ENCODE measurements at places on chromosomes 3 and 15.

DNA sequence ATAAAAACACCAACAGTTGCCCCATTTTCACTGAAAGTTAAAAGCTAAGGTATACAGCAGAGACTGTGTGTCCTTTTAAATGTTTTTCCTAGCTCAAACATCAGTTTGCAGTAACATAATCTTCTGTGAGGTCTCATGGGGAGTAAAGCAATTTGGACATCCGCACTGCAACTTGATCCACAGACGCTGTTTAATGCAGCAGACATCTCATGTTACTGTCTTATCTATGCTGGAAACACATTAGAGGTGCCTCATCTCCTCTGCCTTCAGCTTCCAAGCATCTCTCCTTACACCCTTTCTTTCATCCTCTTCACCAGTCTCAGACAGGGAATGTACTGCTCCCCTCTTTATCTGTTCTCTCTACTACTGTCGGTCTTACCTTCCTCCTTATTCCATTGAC, 53.7 kb upstream of the ATP11B start:
- no peak for DNase-seq

DNA sequence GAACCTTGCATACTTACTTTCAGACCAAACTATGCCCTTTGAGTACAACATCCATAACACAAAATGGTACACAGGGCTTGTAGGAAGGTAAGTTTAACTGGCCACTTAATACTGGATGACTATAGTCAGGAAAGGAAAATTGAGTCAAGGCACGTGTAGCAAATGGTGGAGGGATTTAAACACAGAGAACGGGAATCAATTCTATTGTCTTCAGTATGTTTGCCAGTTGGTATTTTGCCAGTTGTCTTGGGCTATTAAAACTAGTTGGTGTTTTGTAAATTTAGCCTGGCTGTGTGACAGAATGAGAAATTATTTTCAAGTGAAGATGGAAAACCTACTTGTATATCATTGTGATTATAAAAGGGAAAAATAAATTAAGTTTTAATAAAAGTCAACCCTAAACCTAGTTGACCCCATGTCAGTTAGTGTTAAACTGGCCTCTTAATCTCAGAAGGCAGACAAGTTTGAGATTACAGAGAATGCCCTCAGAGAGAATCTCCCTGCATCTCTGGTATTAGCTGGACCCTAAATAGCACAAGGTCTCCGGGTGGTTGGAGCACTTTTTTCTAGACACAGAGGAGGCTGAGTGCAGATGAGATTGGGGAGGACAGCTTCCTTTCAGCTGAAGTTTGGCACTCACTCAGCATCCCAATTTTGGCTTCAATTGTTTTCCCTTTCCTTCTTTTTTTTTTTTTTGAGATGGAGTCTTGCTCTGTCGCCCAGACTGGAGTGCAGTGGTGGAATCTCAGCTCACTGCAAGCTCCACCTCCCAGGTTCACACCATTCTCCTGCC, 91.2 kb downstream of the MB21D2 start:
- DNase-seq, result no peak

- DNase-seq, result no peak
These were observed 3.3 kb downstream of the RYR3 start for GRCh38 chr15:33314069-33314468.

- DNase-seq, result no peak
These were observed 39.2 kb downstream of the SEMA3G start for GRCh38 chr3:52405601-52406110.

DNA sequence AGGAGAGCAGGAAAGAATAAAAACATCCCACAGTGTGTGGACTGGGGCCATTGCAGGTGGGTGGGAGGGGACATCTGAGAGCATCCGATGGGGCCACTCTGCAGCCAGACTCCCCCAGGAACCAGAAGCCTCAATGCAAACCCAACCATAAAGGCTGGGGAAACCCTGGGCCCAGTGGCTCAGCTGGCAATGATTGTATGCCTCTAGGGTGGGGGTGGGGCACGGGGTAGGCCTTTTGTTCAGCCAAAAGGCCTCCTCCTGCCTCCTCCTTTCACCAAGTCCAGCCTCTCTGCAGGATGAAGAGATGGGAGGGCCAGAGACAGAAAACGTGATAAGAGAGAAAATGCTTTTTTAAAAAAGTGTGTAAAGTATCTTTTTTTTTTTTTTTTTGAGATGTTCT, 45.5 kb upstream of the HERC1 start:
- no peak for DNase-seq

DNA sequence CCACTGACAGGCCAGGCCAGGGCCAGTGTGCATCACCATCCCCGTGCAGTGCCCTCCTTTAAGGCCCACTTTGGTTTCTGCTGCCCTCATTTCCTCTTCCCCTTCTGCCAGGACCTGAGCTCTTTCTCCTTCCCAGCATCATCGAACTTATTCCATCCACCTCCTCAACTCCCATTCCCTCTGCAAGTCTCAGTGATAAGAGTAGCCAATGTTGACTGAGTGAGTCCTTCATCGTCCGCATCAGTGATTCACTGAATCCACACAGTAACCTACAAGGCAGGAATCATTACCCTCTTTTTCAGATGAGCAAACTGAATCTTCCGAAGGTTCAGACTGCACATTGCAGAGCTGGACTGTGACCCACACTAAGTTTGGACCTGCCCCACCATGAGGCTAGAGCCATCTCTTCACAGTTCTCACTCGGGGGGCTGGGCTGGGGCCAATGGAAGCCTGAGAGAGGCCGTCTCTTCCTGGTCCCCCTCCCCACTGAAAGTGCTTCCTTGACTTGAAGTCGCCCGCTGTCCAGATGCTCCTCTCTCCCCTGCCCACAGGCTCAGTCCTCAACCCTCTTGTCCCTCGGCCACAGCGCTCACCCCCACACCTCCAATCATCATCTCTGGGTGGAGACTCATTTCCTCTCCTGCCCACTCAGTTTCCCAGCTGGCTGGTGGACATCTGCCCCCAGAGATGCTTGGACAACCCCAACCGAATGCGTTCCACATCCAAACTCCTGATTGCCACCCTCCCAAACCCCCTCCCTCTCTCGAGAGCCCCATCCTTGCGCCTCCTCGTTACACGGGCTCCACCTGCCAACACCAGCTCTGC, 15.2 kb upstream of the ANPEP start:
- no peak for DNase-seq

DNA sequence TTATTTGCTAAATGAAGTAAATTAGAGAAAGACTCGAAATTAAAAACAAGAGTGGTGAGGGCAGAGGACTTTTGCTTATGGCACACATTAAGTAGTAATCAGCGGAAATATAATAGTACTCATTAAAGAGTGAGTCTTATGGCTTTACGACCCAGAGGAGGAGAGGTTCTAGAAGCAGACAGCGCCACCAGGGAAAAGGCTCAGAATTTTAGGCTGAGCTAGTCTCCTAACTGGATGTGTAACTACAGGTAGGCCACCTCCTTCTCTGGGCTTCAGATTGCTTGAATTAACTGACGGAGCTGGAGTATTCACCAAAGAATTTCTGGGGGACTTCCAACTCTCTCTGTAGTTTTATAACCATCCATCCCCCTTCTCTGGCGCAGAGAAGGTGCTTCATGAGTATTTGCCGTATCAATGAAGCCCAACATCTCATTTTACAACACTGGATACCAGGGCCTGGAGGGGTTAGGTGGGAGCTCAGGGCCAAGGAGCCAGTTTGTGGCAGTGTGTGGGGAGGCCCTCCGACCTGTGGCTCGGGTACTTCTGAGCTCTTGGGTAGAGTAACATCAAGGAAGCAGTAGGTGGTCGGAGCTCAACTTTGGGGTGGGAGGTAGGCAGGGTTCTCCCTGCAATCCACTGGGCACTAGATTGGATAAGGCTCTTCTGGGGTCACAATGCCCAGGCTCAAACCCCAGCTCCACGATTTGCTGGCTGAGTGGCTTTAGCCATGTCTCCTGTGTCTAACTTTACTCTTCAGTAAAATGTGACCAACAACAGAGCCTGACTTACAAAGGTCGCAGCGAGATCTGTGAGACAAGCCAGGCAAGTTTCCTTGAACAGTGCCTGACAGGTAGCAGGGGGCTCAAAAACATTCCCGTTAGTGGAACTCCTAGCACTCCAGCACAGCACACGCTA, 1.1 kb downstream of the CHCHD4 start:
- no peak for DNase-seq

DNA sequence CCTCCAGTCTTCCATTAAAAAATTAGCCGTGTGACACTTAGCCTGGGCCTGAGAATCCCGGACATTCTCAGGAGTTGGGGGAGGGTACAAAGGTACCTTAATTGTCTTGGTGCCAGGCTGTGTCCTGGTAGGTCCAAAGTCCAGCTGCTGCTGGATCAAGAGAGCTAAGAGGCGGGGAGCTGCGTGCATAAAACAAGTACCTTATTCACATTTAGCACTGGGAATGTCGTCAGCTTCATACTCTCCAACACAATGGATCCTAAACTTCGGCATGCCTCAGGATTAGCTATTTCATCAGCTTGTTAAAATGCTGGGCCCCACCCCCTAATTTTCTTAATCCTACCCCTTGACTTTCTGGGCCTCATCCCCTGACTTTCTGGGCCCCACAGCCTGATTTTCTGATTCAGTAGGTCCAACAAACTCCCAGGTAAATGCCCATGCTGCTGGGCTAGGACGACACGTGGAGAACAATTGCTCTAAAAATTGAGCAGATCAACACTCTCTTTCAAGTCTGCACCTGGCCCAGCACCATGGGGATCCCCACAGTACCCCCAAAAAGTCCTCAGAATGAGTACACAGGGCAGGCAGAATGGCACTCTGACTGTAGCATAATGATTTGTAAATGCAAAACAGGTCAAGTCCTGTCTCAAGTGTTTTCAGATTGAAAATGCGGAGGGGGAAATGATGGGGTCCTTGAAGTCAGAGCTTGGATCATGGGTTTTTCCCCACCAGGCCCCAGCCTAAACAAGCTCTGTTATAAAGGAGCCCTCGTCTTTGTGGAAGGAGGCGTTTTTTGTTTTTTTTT, 5.6 kb upstream of the AEN start:
- DNase-seq, result no peak

GRCh38 chr3:186997061-186997460, 66.7 kb downstream of the ST6GAL1 start:
- DNase-seq, result no peak

- no peak for DNase-seq
These were observed 235.9 kb upstream of the CTDSPL start for GRCh38 chr3:37625690-37626360.

DNA sequence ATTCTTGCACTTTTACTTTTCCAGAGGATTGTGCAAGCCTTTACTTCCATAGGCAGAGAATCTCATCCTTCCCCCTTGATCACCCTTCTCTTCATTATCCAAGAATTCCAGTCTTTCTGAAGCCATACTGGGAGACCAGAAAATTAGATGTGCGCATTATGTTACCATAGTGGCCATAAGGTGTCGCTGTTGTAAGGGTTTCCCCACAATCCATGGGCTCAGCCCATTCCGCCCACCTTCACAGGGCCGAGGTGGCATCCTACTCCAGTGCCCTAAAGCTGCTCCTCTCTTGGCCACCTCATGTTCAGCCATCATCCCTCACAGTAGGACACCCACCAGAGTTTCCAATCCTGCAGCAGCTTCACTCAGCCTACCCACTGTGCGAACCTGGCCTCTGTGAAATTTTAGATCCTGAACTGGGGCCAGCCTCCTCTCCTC, 35.0 kb downstream of the CTSH start:
- DNase-seq, result peak; percentile 2

GRCh38 chr15:100493213-100493612, 35.5 kb downstream of the CERS3 start:
- no peak for DNase-seq

DNA sequence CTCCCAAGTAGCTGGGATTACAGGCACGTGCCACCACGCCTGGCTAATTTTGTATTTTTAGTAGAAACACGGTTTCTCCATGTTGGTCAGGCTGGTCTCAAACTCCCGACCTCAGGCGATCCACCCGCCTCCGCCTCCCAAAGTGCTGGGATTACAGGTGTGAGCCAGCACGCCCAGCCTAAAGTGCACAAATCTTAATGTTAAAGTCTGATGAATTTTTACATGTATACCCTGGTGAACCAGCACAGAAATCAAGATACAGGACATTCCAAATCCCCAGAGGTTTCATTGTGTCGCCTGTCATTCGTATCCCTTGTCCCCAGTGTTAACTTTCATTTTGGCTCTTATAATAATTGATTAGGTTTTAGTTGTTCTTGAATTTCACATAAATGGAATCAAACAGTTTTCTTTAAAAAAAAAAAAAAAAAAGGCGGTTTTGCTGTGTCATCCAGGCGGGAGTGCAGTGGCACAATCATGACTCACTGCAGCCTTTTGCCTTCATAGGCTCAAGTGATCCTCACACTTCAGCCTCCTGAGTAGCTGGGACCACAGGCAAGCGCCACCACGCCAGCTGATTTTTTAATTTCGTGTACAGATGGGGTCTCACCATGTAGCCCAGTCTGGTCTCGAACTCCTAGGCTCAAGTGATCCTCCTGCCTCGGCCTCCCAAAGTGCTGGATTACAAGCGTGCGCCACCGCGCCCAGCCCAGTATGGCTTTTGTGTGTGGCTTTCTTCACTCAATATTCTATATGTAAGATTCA, 1.5 kb upstream of the TM4SF19 start:
- DNase-seq, result peak; percentile 66

- no peak for DNase-seq
These were observed 2.9 kb downstream of the HACD3 start for GRCh38 chr15:65533057-65533756.

DNA sequence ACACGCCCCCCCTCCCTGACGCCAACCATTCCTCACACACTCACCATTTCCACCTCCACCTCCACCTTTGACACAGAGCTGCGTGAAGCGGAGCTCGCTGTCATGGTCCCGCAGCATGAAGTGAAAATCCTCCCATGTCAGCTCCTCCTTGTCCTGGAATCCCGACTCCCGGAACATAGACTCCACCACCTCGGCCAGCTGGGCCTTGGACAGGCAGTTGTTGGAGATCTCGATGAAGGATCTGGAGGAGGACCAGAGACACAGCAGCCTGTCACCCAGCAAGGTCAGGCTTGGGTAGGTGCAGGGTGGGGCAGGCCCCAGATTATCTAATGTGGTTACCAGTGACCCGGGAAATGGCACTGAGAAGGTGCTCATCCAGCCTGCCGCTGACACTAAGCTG, 12.2 kb downstream of the DUOX2 start:
- DNase-seq, result no peak

DNA sequence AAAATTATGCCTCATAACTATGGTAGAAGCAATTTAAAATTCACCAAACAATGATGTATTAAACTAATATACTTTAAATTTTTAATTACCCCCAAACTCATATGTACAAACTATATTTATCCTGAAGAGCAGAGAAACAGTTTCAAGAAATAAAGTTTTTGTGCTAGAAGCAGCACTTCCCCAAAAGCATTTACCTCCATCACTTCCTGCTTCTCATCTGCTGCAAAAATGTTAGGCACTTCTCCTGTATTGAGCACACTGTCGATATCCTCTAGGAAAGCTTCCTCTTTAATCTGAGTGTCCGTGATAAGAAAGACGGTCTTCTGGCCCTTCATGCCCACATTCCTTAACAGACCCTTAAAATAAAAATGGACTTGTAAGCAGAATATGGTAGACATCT, 101.5 kb upstream of the ASB14 start:
- peak; percentile 58 for DNase-seq

- DNase-seq, result no peak
These were observed 277.4 kb downstream of the ERC2 start for GRCh38 chr3:56190771-56191305.

GRCh38 chr15:36008719-36009118, 462.8 kb upstream of the DPH6 start:
- no peak for DNase-seq

GRCh38 chr15:52162260-52162659, 28.9 kb downstream of the GNB5 start:
- DNase-seq, result no peak

Measured in AML-193 (cell line).